ENCODE measurements at places on chromosomes 1 and 21.

DNA sequence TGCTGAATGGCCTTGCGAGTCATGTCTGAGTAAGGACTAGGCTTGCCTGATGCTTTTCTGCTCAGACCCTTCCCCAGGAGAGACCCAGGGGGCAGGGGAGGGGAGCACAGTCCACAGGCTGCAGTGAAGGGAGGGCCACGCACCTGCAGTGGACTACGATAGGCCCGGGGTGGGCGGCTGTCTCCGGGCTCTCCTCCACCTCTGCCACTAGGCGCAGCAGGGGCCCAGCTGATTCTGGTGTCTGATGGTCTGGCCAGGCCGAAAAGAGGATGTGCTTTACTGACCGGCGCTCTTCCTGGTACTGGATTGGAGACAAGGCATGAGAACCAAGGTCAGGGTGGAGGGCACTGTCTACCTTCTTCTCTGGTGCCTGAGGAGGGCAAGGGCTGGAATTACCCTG lies 7.9 kb upstream of the ARL8A start:
- DNase-seq, result no peak

DNA sequence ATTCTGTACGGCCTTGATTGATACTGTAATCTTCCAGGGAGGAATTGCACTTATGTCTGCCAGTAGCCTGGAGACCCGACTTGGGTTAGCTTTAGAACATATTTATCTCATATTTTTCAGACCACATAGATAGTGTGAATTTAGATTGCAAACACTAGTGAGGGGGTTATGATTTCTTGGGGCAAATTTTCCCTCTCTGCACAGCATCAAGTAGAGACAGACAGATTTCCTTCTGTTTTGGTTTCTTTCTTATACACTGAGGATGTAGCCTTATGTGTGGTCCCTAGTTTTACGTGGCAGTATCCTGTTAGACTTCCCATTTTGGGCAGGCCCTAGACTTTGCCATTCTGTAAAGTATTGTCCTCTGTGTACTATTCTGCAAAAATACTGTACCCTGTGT lies 29.0 kb downstream of the SOAT1 start:
- DNase-seq, result no peak

DNA sequence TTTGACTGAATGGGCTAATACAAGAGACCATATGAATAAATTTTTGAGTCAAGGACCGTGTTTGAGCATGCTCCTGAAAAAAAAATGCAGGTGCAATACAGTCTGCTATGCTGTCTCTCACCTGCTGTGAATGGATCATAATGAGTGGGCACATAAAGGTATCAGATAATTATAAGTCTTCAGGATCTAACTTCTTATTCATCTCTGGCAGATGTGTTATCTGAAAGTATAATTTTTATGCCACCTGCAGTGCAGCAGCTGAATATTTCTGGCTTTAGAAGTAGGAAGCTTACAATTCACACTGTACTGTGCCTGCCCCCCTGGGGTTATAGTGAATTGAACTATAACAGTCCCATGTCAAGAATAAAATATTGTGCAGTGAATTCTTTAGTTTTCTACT lies 333.3 kb downstream of the MRPL39 start:
- DNase-seq, result no peak

DNA sequence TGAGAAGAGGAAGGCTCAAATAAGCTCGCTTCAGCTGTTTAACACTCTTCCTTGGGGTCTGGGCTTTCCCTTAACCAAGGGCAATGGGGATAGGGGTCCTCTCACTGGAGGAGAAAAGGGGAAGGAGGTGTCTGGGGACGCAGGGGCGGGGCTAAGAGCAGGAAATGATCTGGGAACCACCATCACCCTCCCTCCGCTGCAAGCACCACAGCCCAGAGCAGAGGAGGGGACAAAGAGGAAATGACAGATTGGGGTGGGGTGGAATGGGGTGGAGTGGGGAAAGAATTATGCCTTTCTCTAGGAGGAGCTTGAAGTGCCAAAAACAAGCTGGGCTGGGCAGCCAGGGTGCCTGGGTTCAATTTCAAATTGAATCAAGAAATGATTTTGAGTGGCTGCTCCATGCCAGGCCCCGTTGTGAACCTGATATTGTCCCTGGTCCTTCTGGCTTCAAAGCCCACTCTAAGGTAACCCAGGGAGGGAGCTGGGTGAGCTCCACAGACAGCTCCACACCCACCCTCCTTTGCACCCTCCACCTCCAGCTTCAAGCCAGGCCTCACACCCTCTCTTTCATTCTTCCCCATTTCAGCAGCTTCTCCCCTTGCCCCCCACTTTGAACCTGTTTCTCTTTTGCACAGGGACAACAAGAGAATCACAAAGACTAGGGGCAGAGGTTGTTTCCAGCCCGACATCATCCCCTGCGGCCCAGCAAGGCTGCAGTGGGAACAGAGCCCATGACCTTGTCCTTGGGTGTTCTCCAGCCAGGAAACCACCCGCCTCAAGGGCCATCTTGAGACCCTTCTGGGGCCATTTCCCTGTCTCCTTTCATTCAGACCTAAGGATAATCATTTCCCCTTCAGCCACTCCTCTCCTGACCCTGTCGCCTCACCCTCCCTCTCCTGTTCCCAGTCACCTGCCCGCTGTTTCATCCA lies 1.1 kb downstream of the ARHGAP30 start:
- peak; percentile 84 for DNase-seq

GRCh38 chr1:247268390-247269045 lies 12.6 kb downstream of the VN1R5 start:
- no peak for DNase-seq

GRCh38 chr1:153936011-153936802 lies 10.3 kb downstream of the DENND4B start:
- no peak for DNase-seq

- DNase-seq, result no peak
These were observed 34.3 kb downstream of the CASZ1 start for GRCh38 chr1:10762153-10762523.

- no peak for DNase-seq
These were observed 20.5 kb downstream of the OLFML3 start for GRCh38 chr1:113999799-114000198.

GRCh38 chr21:29389136-29389535 lies 90.4 kb downstream of the BACH1 start:
- DNase-seq, result no peak

GRCh38 chr1:68811806-68812205 lies 314.9 kb upstream of the DEPDC1 start:
- DNase-seq, result no peak

DNA sequence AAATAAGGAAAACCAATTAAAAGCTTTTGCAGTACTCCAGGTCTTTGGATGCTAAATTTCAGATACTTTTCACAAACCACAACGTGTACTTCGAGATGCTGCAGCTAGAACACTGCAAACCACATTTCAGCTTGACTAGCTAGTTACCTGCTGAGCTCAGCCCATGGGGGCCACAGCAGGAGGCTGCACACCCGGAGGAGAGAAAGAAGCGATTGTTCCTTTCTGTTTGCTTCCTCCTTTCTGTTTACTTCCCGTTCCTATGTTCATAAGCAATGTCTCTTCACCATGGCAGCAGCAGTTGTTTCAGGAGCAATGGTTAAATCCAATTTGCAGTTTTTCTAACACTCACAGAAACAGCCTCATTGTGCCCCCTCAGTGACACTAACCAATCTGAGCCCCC lies 225.6 kb upstream of the FGGY start:
- DNase-seq, result no peak

- no peak for DNase-seq
These were observed 31.7 kb upstream of the CAMTA1 start for GRCh38 chr1:6753320-6754140.

DNA sequence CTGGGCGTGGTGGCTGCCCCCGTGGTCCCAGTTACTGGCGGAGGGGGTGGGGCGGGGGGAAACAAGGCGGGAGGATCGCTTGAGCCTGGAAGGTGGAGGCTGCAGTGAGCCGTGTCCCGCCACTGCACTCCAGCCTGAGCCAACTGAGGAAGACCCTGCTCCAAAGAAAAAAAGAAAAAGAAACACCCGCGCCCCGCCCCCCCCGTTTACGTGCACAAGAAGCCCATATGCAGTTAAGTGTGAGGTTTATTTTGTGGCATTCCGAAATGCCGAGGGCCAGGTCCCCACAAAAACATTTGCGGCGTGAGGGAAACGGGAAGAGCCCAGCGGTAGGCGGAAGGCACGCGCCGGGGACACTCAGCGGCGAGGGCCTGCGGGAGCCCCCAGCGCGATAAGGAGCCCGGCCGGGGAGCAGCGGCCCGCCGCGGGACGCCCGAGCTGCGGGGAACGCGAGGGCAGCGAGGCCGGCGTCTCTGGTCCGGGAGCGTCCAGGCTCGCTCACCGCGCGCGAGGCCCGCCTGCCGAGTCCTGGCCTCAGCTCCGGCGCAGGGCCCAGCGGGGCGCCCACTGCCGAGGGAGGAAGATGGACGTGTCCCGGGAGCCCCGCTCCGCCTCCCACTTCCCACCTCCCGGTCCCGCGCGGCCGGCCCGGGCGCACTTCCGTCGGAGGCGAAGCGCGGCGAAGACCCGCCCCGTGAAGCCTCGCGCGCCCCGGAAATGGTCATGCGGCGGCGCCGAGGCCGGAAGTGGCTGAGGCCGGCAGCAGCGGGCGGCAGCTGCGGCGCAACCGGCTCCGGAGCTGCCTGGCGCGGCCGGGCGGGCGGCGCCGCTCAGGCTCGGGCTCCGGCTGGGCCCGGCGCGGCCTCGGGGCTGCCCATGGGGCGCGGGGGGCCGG lies at the start of gene TRAPPC10:
TSS of gene TRAPPC10 (plus strand) at position 731 of the 895 bp plus-strand sequence. CDS start 185 bp downstream, outside the sequence.
- DNase-seq, result peak; percentile 95

DNA sequence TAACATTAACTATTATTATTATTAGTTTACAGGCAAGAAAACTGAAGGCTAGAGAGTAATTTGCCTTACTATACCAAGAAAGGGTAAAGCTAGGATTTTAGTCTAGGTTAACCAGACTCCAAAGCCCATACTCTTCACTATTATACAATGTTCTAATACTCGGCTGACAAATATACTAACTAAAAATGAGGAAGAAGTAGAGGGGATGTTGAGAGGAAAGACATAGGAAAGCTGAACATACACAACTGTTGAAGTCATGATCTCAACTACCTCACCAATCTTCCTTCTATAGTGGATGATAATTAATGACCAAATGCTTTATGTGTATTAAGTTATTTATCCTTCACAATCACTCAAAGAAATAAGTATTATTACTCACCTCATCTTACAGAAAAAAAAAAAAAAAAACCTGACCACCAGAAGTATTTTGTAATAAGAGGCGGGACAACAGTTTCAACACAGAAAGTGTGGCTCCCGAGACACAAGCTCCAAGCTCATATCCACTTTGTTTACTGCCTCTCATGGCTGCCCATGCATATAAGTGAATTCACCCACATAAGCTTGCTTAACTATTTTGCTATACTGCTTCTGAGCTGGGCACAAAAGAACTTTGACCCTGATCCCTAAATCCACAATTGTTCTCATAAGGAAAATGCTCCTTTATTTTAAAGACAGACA lies 78.0 kb downstream of the USP1 start:
- no peak for DNase-seq

GRCh38 chr1:40980453-40981121 lies 1.1 kb downstream of the CTPS1 start:
- DNase-seq, result peak; percentile 50

- no peak for DNase-seq
These were observed 12.2 kb downstream of the FAAP20 start for GRCh38 chr1:2182376-2182775.

GRCh38 chr1:243260221-243260880 lies 4.5 kb downstream of the SDCCAG8 start:
- DNase-seq, result no peak

- DNase-seq, result no peak
These were observed 796 bp upstream of the RBM8A start for GRCh38 chr1:145927916-145928643.

GRCh38 chr1:63320022-63320721 lies 2.2 kb upstream of the FOXD3 start:
- peak; percentile 49 for DNase-seq

DNA sequence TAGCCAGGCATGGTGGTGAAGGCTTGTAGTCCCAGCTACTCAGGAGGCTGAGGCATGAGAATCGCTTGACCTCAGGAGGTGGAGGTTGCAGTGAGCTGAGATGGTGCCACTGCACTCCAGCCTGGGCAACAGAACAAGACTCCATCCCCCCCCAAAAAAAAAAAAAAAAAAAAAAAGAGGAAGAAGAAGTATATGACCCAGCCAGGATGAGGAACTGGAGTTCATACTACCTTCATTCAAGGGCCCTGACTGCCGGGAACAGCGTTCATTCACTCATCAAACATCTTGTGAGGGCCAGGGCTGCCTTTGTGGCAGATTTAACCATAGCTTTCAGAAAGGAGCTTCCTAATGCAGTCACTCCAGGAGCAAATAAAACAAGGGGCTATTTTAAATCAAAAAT lies 127.6 kb downstream of the MRPS6 start:
- DNase-seq, result no peak

- DNase-seq, result no peak
These were observed at the start of gene C1orf167 for GRCh38 chr1:11761988-11762406. C1orf167 (plus strand) TSS chr1:11762193; CDS start chr1:11764401, 2,208 bp downstream.

DNA sequence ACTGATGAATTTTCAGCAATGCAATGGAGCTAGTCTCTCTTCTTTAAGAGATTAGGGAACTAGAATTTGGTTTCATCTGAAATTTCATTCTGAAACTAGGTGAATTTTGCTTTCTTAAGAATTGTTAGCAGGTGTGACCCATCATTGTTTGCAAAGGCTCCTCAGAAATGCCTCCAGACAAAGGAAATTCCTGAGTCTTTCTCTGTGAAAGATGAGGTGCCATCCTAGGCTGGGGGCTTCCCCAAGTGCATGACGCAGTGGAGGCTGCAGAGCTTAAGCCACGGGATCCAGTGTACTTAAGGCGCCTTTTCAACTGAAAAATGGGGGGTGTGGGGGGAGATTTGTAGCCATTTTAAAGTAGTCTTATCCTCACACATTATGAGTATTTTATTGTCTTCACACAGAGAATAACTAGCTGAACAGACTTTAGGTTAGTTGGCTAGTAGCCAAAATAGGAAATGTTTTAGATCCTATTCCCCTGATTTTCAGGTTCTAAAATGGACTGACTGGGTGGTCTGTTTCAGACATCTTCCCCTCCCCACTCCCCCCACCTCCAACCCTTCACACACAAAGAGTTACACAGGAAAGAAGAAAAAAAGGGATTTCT lies 202.0 kb downstream of the NFIA start:
- DNase-seq, result no peak

GRCh38 chr1:187985897-187986654 lies 1157.3 kb downstream of the PLA2G4A start:
- DNase-seq, result no peak

DNA sequence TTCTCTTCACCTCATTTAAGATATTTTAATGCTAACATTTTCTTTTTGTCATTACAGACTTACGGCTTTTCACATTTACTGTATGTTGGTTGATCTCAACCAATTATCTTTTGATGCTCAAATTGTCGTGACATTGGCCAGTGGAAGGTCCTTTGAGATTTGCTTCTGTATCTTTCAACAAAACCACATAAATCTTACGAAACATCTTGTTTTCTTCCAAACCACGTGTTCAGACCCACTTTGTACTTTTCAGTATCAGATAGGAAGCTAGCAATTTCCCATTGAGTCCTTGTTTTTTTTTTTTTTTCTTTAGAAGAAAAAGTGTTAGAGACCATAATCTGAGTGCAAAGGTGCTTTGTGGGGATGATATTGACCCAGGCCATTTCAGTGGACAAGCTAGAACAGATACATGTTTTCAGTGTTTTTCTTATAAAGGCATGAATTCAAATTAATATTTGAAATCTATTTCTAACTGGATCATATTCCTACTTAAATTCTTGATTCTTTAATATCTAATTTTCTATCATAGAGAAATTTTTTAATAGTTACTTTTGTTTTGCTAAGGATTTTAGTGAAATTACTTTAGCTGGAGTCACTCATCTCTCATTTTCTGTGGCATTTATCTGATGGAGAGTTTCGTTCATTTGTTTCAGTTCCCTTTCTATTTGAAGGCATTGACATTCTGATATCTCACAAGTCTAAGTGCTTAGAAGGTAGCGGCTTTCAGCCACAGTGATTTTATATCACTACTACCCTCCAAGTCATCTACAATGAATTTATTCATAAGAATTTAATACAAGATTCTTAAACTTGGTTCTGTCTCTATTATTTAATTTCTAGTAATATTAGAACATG lies 26.7 kb downstream of the ATG4C start:
- peak; percentile 22 for DNase-seq

Data from GM13977 (cell line).